ENCODE measurements at places on chromosomes 4 and X. TPM values are rescaled to one million over a fixed set of nuclear protein-coding genes. Genes with fewer than 3 reads are reported as not detected.
A peak's percentile ranks its signal among the peaks of the same experiment; 100 is the strongest.

- DNase-seq = no peak
- H3K4me1 ChIP-seq = no peaks in the 10 kb centered on the region
- no peak overlapping the region for H3K4me3 ChIP-seq
Observed at GRCh38 chr4:140158365-140159030, 4.5 kb upstream of the MAML3 start.

DNA sequence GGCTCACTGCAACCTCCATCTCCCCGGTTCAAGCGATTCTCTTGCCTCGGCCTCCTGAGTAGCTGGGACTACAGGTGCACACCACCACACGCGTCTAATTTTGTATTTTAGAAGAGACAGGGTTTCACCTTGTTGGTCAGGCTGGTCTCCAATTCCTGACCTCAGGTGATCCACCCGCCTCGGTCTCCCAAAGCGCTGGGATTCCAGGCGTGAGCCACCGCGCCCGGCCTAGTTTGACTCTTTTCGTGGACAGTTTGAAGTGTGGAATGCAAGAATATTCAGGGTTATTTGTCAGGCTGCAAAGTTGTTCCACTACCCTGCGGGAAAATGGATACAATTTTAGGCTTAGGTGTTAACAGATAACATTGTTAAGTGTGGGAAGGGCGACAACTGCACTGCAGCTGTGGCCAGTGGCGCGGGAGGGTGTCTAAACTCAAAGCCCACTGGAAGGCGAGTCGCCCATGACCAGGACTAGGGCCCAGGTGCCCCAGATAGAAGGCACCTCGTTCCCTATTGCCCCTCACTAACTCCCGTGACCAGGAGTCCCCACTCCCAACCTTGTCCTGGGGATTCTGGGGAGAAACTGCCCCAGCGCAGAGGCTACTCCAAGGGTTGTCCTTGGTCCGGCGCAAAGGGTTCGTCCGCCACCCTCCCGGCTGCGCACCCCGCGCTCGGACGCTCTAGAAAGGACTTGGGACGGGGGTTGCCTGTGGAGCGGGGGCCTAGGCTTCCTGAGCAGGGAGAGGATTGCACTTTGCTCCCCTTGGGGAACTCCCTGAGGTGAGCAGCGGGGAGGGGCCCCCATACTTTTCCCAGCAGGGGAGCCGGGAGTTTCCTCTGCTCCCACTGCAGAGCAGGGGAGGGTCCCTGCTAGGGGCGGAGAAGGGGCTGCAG is 1.1 kb upstream of the CD99 start:
- no peaks in the 10 kb centered on the region for H3K36me3 ChIP-seq
- H3K4me1 ChIP-seq = peaks cover 5% of the 10 kb centered on the region
- no peaks in the 10 kb centered on the region for H3K27me3 ChIP-seq
- no peak overlapping the region for H3K27ac ChIP-seq
- peak; percentile 21 for DNase-seq

- H3K36me3 ChIP-seq = no peaks in the 10 kb centered on the region
- no peak overlapping the region for H3K27ac ChIP-seq
- no peaks in the 10 kb centered on the region for H3K27me3 ChIP-seq
- no peak overlapping the region for H3K4me3 ChIP-seq
- DNase-seq = peak; percentile 19
Observed at GRCh38 chr4:179626687-179627086, 2184.4 kb upstream of the AGA start.

- H3K4me1 ChIP-seq = peaks cover 11% of the 10 kb centered on the region
- no peaks in the 10 kb centered on the region for H3K27me3 ChIP-seq
- DNase-seq = no peak
- H3K4me3 ChIP-seq = no peak overlapping the region
- no peak overlapping the region for H3K27ac ChIP-seq
Observed at GRCh38 chr4:30753316-30753715, 33.1 kb downstream of the PCDH7 start.

GRCh38 chrX:128623361-128623760 is 571.2 kb upstream of the ACTRT1 start:
- H3K27ac ChIP-seq = no peak overlapping the region
- no peak overlapping the region for H3K4me3 ChIP-seq
- no peaks in the 10 kb centered on the region for H3K4me1 ChIP-seq
- no peaks in the 10 kb centered on the region for H3K36me3 ChIP-seq

- H3K4me1 ChIP-seq = no peaks in the 10 kb centered on the region
- H3K27me3 ChIP-seq = no peaks in the 10 kb centered on the region
- no peak overlapping the region for H3K27ac ChIP-seq
- no peak overlapping the region for H3K4me3 ChIP-seq
Observed at GRCh38 chrX:150575419-150575814, 7.0 kb downstream of the MTM1 start.

- H3K4me3 ChIP-seq = no peak overlapping the region
- no peak overlapping the region for H3K27ac ChIP-seq
- H3K4me1 ChIP-seq = peaks cover 12% of the 10 kb centered on the region
- H3K36me3 ChIP-seq = peaks cover 33% of the 10 kb centered on the region
- no peak for DNase-seq
Observed at GRCh38 chr4:118284169-118284568, 68.6 kb downstream of the PRSS12 start.

GRCh38 chr4:1404573-1405253 is 1.5 kb downstream of the NKX1-1 start:
- no peak for DNase-seq
- H3K4me3 ChIP-seq = no peak overlapping the region
- no peaks in the 10 kb centered on the region for H3K36me3 ChIP-seq
- no peaks in the 10 kb centered on the region for H3K4me1 ChIP-seq

GRCh38 chrX:103864886-103865534 is 33.0 kb upstream of the RAB9B start:
- H3K4me3 ChIP-seq = no peak overlapping the region
- H3K36me3 ChIP-seq = no peaks in the 10 kb centered on the region
- no peaks in the 10 kb centered on the region for H3K27me3 ChIP-seq
- DNase-seq = no peak
- no peaks in the 10 kb centered on the region for H3K4me1 ChIP-seq

- no peak overlapping the region for H3K4me3 ChIP-seq
- no peak for DNase-seq
- no peaks in the 10 kb centered on the region for H3K27me3 ChIP-seq
- H3K4me1 ChIP-seq = peaks cover 6% of the 10 kb centered on the region
- no peaks in the 10 kb centered on the region for H3K36me3 ChIP-seq
Observed at GRCh38 chr4:115158296-115158695, 44.9 kb upstream of the NDST4 start.

DNA sequence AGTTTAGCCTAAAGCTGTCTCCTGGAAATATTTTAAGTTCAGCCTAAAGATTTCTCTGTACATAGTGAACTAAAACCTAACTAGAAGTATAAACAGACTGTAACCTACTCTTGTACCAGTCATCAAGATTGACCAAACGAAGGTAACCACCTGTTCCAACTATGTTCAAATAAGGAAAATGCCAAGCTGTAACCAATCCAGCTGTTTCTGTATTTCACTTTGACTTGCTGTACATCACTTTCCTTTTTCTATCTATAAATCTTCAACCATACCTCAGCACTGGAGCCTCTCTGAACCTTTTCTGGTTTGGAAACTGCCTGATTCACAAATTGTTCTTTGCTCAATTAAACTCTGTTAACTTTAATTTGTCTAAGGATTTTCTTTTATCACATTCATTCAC is 3.1 kb upstream of the CYSLTR1 start:
- peaks cover 17% of the 10 kb centered on the region for H3K4me1 ChIP-seq
- peak overlapping the region; percentile 50 for H3K27ac ChIP-seq
- DNase-seq = no peak
- H3K36me3 ChIP-seq = no peaks in the 10 kb centered on the region
- no peak overlapping the region for H3K4me3 ChIP-seq

DNA sequence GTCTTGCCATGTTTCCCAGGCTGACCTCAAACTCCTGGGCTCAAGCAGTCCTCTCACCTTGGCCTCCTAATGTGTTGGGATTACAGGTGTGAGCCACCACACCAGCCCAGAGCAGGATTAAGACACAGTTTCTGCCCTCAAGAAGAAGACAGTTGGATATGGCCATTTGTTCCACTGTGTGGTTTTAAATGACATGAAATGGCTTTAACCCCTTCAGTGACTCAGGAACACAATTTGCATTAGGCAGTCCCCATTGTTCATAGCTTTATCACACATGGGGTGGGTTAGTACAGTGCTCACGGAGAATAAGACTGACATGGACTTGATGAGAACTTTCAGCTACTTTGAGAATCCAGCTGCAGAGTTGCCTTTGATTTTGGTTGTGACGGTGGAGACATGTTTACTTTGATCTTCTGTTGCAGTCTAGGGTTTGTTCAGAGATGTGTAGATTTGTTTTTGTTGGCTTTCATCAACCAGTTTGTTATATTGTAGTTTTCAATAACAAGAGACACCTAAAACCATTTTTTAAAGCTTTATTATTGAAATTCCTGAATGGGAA is 60.3 kb downstream of the ARX start:
- H3K27ac ChIP-seq = no peak overlapping the region
- H3K36me3 ChIP-seq = 0 out of 2 replicates have a peak, but pooled peaks cover 3% of the 10 kb centered on the region
- DNase-seq = no peak
- H3K27me3 ChIP-seq = no peaks in the 10 kb centered on the region
- no peak overlapping the region for H3K4me3 ChIP-seq

GRCh38 chr4:120672558-120673147 is 249.9 kb downstream of the PRDM5 start:
- no peaks in the 10 kb centered on the region for H3K27me3 ChIP-seq
- no peaks in the 10 kb centered on the region for H3K4me1 ChIP-seq

GRCh38 chrX:7330556-7330955 is 182.6 kb upstream of the PUDP start:
- no peak overlapping the region for H3K4me3 ChIP-seq
- DNase-seq = no peak
- H3K36me3 ChIP-seq = no peaks in the 10 kb centered on the region

- peaks cover 34% of the 10 kb centered on the region for H3K4me1 ChIP-seq
- H3K36me3 ChIP-seq = peaks cover 25% of the 10 kb centered on the region
- DNase-seq = peak; percentile 36
- H3K27me3 ChIP-seq = no peaks in the 10 kb centered on the region
- H3K4me3 ChIP-seq = peak overlapping the region; percentile 81
- peak overlapping the region; percentile 38 for H3K27ac ChIP-seq
Observed at GRCh38 chr4:673349-674091, 556 bp downstream of the ATP5ME start.

DNA sequence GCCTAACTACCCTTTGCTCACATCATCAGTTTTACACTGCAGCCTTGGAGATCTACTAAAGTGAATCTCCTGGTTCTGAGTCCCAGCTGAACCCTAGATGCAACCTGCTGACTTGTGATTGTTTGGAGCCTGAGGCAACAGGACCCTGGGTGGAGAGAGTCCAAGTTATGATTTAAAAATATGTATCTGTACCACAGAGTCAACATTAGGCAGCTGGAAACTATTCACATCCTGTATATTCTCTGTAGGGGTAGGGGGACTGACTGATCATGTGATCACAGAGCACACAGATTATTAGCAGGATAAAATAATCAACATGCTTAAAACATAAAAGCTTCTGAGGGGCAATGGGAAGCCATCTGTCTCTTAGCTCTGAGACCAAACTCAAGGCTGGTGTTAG is 52.1 kb downstream of the CT47B1 start:
- DNase-seq = no peak
- H3K27me3 ChIP-seq = no peaks in the 10 kb centered on the region
- no peaks in the 10 kb centered on the region for H3K36me3 ChIP-seq
- no peak overlapping the region for H3K4me3 ChIP-seq
- H3K4me1 ChIP-seq = no peaks in the 10 kb centered on the region
- no peak overlapping the region for H3K27ac ChIP-seq

- H3K4me1 ChIP-seq = no peaks in the 10 kb centered on the region
- no peak overlapping the region for H3K4me3 ChIP-seq
- no peaks in the 10 kb centered on the region for H3K27me3 ChIP-seq
- no peaks in the 10 kb centered on the region for H3K36me3 ChIP-seq
- no peak for DNase-seq
Observed at GRCh38 chr4:53608242-53608641, 17.0 kb upstream of the LNX1 start.

GRCh38 chr4:121252224-121252806 is 88.2 kb upstream of the TNIP3 start:
- no peaks in the 10 kb centered on the region for H3K4me1 ChIP-seq
- H3K27me3 ChIP-seq = no peaks in the 10 kb centered on the region
- no peak overlapping the region for H3K4me3 ChIP-seq

DNA sequence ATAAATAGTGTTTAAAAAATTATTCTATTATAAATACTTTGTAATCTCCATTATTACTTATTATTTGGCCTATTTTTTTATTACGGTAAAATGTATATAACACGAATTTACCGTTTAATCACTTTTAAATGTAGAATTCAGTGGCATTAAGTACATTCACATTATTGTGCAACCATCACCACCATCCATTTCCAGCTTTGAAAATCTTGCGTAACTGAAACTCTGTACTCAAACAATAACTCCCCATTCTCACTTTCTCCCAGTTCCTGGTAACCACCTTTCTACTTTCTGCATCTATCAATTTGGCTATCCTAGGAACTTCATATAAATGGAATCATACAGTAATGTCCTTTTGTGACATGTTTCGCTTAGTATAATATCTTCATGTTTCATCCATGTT is 45.7 kb downstream of the PASD1 start:
- no peaks in the 10 kb centered on the region for H3K4me1 ChIP-seq
- H3K4me3 ChIP-seq = no peak overlapping the region
- no peak overlapping the region for H3K27ac ChIP-seq
- no peaks in the 10 kb centered on the region for H3K36me3 ChIP-seq
- H3K27me3 ChIP-seq = no peaks in the 10 kb centered on the region
- no peak for DNase-seq

GRCh38 chr4:127730142-127730913 is at the start of gene SLC25A31:
SLC25A31 (plus strand) TSS chr4:127730400; CDS start chr4:127730546, 146 bp downstream.
- DNase-seq = no peak
- no peaks in the 10 kb centered on the region for H3K27me3 ChIP-seq
- H3K4me1 ChIP-seq = no peaks in the 10 kb centered on the region
- H3K4me3 ChIP-seq = no peak within 1 kb of the TSS
- no peak within 1 kb of the TSS for H3K27ac ChIP-seq
- no peaks in the 10 kb centered on the region for H3K36me3 ChIP-seq

DNA sequence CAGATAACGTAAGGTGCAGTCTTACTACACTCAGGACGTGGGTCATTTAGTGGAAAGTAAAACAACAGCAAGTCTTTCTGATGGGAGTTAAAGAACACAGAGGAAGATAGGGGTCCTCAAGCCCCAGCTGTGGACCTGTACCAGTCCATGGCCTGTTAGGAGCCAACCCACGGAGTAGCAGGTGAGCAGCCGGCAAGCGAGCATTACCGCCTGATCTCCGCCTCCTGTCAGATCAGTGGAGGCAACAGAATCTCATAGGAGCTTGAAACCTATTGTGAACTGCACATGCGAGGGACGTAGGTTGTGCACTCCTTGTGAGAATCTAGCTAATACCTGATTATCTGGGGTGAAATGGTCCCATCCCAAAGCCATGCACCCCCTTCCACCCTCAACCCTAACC is 1180.8 kb downstream of the FSTL5 start:
- no peaks in the 10 kb centered on the region for H3K4me1 ChIP-seq
- H3K36me3 ChIP-seq = no peaks in the 10 kb centered on the region
- DNase-seq = no peak
- H3K4me3 ChIP-seq = no peak overlapping the region
- H3K27ac ChIP-seq = no peak overlapping the region

GRCh38 chr4:147118528-147118927 is 172.9 kb upstream of the TTC29 start:
- H3K4me1 ChIP-seq = no peaks in the 10 kb centered on the region
- H3K27me3 ChIP-seq = no peaks in the 10 kb centered on the region
- H3K27ac ChIP-seq = no peak overlapping the region
- DNase-seq = no peak
- H3K4me3 ChIP-seq = no peak overlapping the region

UCHL1 gene
- 299 TPM for total RNA-seq

ATP1B4 gene
- not detected for total RNA-seq

CXorf58 gene
- total RNA-seq = 0.13 TPM

MAGEB1 gene
- total RNA-seq = 15.6 TPM

TEC gene
- 8.4 TPM for total RNA-seq

RUFY3 gene
- total RNA-seq = 70.3 TPM

EGFL6 gene
- not detected for total RNA-seq

SHROOM3 gene
- 23.0 TPM for total RNA-seq

GLRB gene
- 5.1 TPM for total RNA-seq

GAGE12J gene
- not detected for total RNA-seq

CLDN22 gene
- total RNA-seq = not detected

PRRG3 gene
- total RNA-seq = not detected

CUL4B gene
- total RNA-seq = 57.9 TPM

ARR3 gene
- not detected for total RNA-seq

USP17L22 gene
- total RNA-seq = not detected

Measured in SJCRH30 (cell line).